ENCODE measurements at places on chromosomes 1 and 21.

DNA sequence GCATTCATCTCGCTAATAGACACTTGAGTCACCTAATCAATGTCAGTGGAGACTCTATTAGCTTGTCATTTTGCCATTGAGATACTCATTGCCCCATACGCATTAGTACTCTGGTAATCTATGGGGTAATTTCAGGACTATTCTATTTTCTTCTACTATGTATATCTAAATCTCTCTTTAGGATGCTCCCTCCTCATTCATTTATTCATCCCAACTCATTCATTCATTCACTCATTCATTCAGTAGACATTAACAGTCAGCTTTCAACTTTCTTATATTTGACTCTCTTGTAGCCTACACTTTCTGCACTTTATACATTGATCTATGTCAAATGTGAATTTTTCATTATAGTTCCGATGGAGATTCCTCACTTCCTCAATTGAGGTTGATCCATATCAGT, 170.9 kb downstream of the ASTN1 start:
- no peak for DNase-seq

- DNase-seq: peak; percentile 70
These were observed at the start of gene GOLT1A for GRCh38 chr1:204213668-204214662. Gene GOLT1A, minus strand, starts transcription at chr1:204213988. Its CDS starts 82 bp downstream, at chr1:204213906.

- no peak for DNase-seq
These were observed 227.2 kb downstream of the OLFM3 start for GRCh38 chr1:101769520-101769919.

DNA sequence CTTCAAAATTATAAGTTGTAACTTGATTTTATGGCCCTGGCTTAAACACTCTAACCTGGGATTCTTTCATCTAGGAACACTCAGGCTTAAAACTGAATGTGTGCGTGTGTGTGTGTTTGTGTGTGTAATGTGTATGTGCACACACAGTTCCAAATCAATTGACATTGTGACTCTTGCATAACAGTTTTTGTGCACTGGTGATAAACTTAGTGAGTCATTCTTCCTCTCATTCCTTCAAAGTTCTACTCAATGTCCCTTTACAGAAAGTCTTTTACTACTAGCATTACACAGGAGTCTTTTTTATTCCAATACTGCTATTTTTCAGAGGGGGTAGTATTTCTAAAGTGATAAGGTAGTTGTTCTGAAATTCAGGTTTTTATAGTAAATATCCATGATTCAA, 943.6 kb downstream of the KCNT2 start:
- DNase-seq: no peak

All from NCI-H1930 (cell line).